ENCODE measurements at places on chromosomes 3 and 15.
A peak's percentile ranks its signal among the peaks of the same experiment; 100 is the strongest.

- no peak for DNase-seq
Observed at GRCh38 chr3:46724424-46724823, 6.8 kb upstream of the PRSS50 start.

DNA sequence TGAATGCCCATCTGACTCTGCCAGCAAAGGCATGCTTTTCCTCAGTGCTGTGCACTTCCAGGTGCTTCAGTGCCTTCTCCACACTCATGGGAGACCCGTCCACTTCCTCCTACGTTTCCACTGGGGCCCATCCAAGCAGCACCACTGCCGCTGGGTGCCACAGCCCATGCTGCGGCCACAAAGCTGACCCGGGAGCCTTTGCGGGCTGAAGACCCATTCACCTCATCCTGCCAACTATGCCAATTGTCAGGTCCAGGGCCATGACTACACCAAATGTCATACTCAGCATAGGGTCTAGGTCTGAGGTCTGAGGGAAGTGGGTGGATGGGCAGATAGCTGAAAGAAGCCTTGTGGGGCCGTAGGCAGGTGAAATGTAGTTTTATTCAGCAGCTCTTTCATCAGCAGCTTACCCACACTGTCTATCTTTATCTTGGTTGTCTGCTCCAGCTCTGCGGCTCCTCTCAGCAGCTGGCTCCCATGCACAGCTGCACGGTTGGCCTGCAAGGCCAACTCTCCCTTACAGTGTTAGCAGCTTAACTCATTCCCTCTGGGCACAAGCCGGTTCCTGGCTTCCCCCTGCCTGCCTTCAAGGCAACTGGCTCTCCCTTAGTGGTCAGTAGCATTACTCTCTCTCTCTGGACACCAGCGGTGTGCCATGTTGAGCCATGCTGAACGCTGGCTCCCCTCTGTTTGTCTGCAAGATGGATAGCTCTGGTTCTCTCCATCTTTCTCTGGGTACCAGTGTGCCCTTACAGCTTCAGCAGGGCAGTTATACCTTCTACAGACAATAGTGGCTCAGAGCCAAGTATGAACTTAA, 63.7 kb upstream of the SIAH2 start:
- no peak for DNase-seq

GRCh38 chr15:46786590-46787285, 930.6 kb upstream of the SEMA6D start:
- DNase-seq, result no peak

DNA sequence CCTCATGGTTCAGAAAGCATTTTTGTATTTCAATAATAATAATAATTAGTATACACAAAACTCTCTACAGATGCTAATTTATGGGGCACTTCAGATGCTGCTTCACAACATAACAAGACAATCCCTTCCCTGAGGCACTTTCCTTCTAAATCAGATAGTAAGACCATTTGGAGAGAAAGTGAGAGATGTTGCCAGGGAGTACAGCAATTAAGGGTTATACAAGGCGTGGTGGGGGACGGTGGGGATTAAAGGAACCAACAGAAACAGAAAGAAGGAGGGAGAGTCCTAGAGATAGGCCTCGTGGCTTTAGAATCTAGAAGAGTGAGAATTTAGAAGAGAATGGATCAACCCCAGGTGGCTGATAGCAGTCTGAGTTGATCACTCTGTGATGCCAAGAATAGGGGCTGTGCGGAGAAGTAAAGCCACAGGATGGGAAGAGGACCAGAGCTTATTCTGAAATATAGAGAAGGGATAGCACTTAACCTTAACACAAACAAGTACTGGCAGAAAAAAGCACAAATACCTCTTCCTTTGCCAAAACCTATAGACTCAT, 76.9 kb downstream of the ETFA start:
- no peak for DNase-seq

DNA sequence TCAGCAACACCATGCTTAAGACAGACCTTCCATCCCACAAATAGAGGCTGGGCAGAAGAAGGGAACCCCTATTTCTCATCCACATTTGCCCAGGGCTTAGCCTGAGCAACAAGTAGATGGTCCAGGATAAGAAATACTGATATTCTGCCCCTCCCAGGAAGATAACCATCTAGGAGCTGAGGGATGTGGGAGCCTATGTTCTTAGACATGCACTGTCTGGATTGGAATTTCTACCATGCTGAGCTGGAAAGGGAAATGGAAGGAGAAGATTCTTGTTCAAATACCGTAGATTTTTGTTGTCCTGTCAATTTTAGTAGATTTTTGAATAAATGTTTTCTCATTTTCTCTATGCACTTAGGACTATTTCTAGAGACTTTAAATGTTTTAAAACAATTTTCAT, 450.7 kb upstream of the SEMA6D start:
- peak; percentile 0 for DNase-seq

GRCh38 chr3:183515968-183516851, 39.3 kb downstream of the KLHL6 start:
- DNase-seq, result no peak

DNA sequence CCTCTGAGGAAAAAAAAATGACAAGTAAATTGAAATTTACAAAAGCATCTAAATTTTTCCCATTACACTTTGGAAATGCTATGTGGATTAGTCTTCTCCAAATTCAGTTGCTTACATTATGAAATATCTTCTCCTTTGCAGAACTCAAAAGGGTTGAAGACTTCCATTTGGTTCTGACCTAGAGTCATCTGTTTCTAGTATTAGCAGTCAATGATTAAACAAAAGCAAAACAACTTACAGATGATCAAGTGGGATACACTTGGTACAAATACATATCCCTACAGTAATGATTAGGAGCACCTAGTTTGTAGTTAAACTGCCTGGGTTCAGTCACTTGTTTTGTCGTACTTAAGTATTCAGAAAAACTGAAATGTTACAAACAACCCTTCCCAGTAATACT, 136.2 kb downstream of the MBNL1 start:
- DNase-seq, result no peak

GRCh38 chr3:155286736-155287135, 6.7 kb downstream of the STRIT1 start:
- DNase-seq, result peak; percentile 11

DNA sequence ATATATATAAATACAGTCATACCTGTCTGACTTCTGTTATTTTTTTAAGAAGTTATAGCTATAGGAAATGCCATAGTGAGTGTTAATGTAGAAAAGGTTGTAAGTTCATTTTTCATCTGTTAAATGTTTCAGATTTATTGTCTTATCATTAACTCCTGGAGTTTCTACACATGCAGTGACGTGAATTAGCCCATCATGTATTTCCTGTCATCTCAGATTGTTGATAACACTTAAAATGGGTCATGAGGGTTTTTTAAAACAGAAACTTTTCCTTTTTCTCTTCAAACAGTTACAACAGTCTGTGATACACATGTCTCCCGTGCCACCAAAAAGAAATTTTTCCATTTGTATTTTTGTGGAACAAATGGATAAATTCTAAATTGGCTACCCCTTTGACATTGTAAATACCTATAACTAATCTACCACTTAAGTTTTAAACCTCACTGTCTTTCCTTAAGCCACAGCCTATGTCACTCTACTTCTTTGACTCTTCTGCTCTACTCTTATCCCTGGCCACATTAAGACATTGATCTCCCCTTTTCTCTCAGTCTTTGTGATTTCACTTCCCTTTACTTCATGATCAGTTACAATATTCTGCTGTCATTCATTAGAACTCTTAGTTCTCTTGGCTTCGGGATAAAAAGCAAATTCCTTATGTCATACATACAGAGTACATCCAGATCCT, 89.1 kb downstream of the NEO1 start:
- DNase-seq, result no peak

GRCh38 chr3:32082721-32083120, 23.7 kb upstream of the GPD1L start:
- DNase-seq, result peak; percentile 13

DNA sequence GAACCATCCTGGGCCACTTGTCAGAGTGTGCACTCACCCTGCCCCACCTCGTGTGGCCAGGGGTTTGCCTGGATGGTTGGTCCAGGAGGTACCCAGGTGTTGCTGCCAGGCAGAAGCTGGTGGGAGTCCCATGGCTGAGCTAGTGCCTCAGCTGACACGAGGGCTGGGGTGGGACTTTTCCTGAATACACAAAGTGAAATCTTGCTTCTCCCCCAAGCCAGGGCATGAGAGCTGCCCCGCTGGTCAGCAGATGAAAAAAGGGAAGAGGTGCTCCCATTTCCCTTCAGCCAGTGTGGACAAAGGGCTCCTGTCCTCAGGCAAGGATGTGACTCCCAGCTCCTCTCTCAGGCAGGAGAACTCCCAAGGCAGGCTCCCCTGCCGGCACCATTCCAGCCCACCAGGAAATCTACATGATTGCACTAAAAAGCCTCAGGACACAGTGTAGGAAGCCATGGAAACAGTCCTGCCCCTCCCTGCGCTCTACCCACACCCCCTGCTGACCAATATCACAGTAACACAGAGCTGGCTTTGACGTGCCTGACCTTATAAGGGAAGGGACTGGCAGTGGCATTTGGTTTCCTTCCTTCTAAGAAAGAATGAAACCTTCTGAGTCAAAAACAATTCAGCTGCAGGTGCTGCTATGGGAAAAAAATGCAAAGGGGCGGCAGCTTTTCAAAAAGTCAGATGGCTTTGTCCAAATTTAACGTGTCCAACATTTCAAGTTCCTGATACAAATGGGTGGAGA, 33.9 kb downstream of the MYO5C start:
- DNase-seq, result peak; percentile 93

DNA sequence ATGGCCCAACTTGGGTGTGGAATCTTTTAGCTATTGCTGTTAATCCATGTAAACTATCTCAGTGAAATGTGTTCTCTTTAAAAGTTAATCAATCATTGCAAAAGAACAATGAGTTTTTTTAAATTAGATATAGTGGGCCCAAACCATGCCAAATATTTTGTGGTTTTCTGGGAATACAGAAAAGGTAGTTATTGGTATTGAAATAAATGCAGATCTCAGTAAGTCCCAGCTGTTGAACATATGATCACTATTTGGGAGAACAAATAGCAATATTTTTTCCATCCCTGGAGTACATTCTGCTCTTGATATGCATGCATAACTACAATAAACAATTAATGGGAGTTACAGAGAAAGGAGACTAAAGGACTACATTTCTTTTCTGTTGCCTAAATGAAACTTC, 36.0 kb upstream of the LEKR1 start:
- no peak for DNase-seq

DNA sequence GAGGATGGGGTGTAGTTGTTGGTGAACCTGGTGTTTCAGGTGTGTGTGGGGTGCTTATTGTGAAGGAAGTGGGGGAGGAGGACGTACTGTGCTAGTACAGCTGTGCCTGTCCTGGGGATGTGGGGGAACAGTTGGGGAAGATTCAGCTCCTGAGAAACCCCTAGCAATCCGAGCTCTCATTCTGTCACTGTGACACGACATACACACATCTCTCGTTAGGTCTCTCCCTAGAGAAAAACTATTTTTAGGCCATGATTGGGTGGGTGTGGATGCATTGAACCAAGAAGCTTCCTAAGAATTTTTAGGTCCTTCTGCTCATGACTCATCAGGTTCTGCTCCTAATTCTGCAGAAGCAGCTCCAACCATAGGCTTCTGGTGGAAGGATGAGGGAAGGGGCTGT, 54.3 kb downstream of the SLC30A4 start:
- DNase-seq, result peak; percentile 38

GRCh38 chr3:147130461-147130860, 275.9 kb downstream of the ZIC4 start:
- peak; percentile 72 for DNase-seq

DNA sequence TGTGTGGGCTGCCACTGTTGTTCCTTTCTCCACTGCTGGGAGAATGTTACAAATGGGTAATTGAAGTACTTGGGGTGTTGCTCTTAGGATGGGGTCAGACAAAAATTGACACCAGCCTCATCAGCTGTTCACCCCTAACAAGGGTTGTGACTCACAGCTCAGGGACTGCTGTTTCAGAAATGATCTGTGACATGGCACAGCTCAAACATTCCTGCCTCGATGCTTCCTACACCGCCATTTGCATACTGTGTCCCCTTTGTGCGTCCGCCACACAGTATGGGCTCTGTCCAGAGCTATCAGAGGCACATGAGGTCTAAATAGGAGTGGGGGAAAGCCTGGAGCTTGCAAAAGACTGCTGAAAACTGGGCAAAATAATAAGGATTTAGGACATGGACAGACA, 43.9 kb downstream of the CCNL1 start:
- DNase-seq, result no peak

DNA sequence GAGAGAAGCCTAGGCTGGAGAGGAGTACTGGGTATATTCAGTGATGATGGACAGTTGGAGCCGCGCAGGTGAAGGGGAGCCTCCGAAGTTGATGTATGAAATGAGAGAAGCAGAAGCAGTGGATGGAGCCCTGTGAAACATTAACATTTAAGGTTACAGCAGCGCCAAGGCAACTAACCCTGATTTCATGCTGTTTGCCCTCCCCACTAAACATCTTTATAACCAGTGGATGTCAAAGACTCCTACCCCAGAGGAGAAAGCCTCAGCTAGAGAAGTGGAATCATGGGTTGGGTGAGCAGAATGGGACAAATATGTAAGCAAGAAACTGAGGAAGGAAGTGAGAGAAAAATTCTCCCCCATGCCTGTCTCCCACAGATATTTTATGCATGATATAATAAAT, 92.0 kb upstream of the NMNAT3 start:
- DNase-seq, result no peak

DNA sequence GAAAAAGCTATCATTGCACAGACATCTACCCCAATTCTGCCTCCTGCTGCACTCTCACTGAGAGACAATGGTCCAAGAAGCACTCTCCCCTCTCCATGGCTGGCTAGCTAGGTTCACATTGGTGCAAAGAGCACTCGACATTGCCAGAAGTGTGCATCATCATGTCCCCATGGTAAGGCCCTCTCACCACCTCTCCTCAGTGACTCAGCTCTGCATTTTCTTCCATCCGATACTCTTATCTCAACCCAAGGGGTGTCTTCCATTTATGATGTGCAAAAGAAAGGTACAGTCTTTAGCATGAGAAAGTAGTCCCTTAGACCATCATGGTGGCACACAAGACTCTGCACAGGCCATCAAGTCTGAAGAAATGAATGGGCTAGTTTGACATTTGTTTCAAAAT, 14.0 kb downstream of the RPSA start:
- no peak for DNase-seq

DNA sequence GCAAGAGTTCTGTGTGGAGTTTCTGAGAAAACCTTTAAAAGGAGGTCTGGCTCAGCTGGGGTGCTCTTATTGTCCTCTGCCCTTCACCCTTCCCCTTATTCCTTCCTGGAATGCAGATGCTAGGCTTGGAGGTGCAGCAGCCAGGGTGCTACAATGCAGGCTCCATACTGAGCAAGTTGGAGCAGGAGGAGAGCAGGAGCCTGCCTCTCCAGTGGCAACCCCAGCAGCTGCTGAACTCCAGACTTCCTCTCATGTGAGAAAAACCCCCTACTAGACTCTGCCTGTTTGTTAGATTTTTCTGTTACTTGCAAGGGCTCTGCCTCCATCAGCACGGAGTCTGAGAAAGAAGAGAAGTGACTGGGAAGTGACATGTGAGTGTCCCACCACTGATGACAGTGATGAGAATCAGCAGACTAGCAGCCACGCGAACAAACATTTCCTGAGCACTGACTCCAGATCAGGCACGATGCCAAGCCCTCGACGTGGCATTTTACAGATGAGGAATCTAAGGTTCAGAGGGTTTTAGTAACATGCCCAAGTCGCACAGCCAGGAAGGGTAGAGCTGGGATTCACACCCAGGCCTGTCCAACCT, 16.1 kb upstream of the RARRES1 start:
- no peak for DNase-seq

All from EH (cell line).